ENCODE measurements at places on chromosomes 3 and 15.

DNA sequence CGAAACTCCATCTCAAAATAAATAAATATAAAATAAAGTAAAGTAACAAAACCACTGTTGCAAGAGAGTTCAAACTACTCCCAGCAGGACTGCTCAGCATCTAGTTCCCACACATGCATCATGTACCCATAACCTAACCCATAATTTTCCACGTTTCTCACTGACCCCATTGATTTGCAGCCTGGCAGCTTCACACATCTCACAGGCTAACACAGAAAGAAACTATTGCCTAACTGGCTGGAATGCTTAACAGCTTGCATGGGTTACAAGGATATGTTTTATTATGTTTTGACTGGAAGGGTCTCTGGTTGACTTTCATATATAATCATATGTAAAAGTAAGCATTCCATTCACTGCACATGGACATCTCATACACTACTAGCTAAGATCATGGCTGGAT, 55.6 kb upstream of the TBC1D23 start:
- no peak for DNase-seq

- DNase-seq = no peak
These were observed 2.1 kb downstream of the TRIM69 start for GRCh38 chr15:44738340-44738984.

DNA sequence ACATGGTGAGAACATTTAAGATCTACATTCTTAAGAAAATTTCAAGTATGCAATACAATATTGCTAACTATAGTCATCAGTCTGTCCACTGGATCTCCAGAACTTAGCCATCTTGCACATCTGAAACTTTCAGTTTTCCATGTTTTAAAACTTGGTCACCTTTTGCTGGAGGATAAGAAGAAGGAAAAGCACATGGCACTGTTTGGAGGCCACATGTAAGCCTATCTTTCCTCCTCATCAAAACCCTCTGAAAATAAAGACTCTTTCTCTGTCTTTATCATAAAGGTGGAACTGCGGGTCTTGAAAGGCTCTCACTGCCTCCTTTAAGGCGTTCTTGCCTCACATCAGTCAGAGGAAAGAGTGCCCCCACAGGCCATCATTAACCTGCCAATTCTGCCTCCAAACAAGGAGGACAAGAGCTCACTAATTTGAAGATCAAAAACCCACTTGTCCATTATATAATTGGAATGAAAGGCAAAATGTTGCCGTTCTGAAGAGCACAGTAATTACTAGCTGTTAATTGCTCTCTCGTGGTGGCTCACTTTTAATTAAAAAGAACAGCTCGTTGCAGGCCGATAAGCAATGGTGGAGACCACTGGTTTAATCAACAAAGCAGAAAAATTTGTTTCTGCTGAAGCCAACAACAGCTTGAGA, 157.8 kb downstream of the MECOM start:
- no peak for DNase-seq

GRCh38 chr3:191882289-191882688, 421.3 kb downstream of the PYDC2 start:
- DNase-seq = no peak

GRCh38 chr3:169658311-169658931, 5.1 kb downstream of the MECOM start:
- DNase-seq = no peak

GRCh38 chr15:70166506-70167087, 68.9 kb upstream of the TLE3 start:
- no peak for DNase-seq

DNA sequence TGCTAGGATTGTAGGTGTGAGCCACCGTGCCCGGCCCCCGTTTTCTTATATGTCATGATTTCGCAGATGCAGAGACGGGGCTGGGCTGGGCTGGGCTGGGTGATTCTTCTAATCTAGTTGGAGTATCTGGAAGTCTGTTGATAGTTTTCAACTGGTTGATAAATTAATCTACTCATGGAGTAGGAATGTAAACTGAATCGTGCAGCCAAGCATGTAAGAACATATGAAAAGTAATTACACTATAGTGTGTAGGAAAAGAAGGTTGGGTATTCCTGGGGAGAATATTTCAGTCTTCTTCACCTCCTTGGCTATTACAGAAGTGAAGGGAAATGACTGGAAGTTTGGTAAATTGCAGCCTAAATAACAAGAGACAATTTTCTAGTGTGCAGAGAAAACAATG, 82.6 kb upstream of the MAGI1 start:
- DNase-seq = no peak

Measured in GM19239 (cell line).